ENCODE measurements at places on chromosomes 11 and 22.

GRCh38 chr11:102837156-102837555 lies 6.3 kb downstream of the MMP3 start:
- no peak for DNase-seq

DNA sequence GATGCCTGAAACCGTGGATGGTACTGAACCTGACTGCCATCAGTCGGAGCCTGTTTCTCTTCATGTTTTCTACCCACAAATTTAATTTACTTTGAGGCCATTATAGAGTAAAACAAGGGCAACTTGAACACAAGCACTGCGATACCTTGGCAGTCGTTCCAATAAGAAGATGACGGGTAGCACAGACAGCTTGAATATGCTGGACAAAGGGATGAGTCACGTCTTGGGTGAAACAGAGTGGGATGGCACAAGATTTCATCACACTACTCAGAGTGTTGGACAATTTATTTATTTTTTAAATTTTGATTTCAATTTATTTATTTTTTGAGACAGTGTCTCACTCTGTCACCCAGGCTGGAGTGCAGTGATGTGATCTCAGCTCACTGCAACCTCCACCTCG lies 5.7 kb downstream of the DIXDC1 start:
- no peak for DNase-seq

GRCh38 chr22:40491990-40492631 lies 121.7 kb downstream of the SGSM3 start:
- DNase-seq = no peak

- DNase-seq = no peak
Measured at GRCh38 chr11:66479394-66480116, 679 bp upstream of the DPP3 start.

- DNase-seq = no peak
Measured at GRCh38 chr11:88213406-88213805, 38.2 kb upstream of the RAB38 start.

DNA sequence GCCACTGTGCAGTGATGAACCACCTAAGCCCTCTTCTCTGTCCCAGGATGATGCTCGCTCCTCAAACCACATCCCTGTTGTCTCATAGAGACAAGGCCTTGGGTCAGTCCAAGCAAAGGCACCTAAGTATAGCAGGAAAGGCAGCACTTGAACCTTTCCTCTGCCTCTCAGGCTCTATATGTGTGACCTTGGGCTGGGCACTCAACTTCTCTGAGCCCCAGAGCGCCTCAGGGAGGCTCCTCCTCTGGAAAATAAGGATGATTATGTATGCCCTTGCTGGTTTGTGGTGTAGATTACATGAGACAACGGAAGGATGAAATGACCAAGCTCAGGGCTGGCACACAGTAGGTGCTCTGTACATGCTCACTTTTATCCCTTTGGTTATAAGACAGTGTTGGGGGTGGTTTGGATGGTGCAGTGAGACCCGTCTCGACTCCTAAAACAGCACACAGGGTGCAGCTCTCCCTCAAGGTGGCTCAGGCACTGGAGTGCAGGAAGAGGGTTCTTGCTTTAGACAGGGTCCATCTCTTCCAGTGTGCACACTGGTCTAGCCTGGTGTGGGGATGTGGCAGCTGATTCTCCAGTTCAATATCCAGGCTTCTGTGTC lies 40.2 kb upstream of the ACCSL start:
- no peak for DNase-seq

- DNase-seq = no peak
Measured at GRCh38 chr11:9796266-9796665, 132.4 kb downstream of the SWAP70 start.

- no peak for DNase-seq
Measured at GRCh38 chr11:64553554-64554201, 37.3 kb upstream of the SLC22A12 start.

DNA sequence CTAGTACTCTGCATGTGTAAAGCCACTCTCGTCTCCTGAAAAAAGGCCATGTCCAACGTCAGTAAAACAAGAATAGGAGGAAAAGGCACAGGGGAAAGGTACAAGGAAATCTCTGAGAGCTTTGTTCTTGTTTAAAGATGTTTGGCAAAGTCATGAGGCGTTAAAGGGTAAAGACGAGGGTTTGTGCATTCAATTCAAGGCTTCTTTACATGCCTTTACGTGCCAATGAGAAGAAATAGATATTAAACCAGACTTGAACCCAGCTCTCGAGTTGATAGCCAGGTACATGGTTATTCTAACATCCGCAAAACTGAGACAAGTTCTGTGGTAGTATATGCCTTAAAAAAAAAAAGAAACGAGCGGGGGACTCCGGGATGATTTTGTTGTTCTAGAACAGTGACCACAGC lies 704 bp upstream of the CFL1 start:
- DNase-seq = no peak

DNA sequence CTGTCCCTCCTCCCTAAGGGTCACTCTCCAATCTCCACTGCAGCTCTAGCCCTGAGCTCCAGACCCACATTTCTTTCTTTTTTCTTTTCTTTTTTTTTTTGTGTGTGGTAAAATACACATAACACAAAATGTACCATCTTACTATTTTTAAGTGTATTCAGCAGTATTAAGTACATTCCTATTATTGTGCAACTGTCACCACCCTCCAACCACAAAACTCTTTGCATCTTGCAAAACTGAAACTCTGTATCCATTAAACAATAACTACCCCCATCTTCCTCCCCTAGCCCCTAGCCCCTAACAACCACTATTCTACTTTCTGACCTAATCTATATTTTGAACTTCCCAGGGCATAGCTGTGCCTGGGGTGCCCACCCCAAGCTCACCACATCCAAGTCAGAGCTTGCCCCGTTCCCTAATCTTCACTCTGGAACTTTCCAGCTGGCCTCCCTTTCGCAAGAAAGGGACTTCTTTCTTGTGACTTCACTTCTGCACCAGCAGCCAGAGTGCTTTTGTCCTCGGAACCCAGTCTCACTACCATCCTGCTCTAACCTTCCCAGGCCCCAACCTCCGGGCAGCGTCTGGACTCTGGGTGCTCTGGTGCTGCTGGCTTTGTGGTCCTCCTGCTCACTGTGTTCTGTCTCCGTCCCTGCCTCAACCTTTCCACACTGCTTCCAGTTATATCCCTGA lies 30.7 kb downstream of the PARVG start:
- no peak for DNase-seq

- no peak for DNase-seq
Measured at GRCh38 chr22:27134315-27134701, 476.9 kb downstream of the MIAT start.

DNA sequence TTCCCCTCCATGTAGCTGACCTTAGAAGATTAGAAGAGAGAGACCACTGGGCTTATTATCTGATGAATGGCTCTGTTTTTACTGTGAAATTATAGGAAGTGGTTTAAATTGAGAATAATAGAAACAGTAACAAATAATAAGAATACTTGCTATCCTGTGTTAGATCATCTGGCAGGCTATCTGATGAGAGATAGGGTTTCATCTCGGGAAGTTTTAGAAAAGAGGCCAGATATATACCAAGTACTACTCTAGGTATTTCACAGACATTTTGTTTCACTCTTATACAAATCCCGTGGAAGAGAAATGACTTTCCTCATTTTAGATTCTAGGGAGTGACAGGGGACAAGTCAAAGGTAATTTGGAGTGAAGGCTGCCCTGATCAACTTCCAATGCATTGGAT lies 198.4 kb downstream of the MAML2 start:
- DNase-seq = no peak

- no peak for DNase-seq
Measured at GRCh38 chr11:33636104-33636503, 64.5 kb downstream of the C11orf91 start.

GRCh38 chr11:86117712-86118063 lies 48.8 kb upstream of the PICALM start:
- no peak for DNase-seq

DNA sequence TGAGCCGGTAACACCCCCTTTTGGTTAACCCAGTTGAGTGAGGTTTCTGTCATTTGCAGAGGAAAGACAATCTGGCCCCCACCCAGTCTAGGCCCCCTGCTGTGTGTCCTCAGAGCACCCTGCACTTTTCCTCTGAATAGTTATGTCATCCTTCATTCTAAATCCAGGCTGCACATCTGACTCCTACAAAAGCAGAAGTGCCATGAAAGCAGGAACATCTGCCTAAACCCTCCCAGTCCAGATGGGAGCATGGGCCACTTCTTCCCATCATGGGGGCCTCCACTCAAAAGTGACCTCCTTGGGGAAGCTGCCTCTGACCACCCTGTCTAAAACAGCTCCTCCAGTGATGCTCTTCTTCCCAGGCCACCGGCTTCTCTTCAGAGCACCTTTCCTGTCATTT lies 53.7 kb upstream of the HMGXB4 start:
- no peak for DNase-seq

GRCh38 chr11:129589190-129589860 lies 213.7 kb downstream of the BARX2 start:
- DNase-seq = no peak

- DNase-seq = no peak
Measured at GRCh38 chr11:15873501-15873900, 482.8 kb downstream of the SOX6 start.

DNA sequence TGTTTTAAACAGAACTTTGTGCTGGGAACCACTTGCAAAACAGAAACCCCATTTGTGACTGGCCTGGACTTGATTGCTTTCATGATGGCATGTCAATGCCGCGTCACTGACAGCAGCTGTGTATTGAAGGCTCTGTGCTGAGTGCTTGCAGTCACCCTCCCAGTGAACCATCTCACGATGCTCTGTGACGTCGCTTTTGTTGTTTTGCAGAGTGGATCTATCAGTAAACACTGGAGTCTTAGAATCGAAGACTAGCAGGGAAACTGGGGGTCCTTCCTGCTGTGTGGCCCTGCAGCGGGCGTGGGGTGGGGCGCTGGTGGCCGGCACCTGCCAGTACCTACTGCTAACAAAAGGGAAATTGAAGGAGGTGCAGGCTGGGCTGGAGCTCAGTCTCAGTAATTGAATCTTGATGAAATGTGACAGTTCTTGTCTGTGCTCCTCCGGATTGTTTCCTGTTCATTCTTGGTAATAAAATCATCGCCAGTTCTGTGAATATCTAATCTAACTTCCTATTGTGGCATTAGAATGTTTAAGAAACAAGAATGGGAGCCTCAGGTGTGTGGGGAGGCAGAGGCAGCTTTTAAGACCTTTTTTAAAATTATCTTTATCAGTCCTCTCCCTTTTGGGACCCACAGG lies 50.5 kb upstream of the PARVG start:
- no peak for DNase-seq

DNA sequence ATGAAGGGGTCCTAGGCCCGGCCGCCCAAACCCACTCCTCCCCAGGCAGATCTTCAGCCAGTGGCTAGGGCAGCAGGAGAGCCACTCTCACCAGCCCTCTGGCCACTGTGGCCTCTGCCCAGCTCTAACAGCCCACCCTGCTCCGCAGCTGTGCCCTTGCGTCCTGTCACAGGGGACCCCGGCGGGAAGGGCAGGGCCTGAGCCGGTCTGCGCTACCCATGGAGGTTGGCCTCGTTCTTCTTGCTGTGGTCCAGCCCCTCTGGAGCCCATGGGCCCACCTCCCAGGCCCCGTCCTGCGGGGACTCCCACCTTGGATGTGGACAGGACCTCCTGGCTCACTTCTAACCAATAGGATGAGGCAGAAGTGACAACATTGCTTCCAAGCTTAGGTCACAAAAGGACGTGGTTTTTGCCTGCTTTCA lies 38.3 kb upstream of the TH start:
- no peak for DNase-seq

DNA sequence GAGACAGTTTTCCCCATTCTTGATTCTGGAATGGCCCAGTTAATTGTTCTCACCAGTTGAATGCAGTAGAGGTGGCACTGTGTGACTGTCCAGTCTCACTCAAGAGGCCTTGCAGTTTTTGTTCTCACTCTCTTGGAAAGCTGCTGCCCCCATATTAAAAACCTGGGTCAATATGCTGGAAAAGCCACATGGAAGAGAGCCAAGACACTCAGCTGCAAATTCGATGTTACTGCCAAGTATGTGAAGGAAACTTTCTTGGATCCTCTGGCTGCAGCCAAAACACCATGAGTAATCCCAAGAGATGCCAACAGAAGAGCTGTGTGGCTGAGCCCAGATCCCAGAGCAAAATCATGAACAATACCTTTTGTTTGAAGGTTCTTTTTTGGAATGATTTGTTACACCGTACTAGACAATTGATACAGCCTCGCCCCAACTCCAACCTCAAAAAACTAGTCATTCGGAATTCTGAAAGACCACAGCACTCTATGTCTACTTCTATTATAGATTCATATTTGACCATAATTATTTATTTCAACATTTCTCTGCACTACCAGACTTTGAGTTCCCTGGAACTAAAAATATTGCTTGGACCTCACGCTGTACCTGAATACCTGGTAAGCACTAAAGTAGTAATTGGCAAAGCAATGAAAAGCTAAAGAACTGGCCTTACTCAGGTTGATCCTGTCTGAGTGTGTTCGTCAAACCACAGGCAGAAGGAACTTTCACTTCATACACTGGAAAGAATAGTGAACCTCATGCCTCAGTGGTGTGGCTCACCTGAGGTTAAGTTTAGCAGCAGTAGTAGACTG lies 378.8 kb downstream of the ETS1 start:
- no peak for DNase-seq

DNA sequence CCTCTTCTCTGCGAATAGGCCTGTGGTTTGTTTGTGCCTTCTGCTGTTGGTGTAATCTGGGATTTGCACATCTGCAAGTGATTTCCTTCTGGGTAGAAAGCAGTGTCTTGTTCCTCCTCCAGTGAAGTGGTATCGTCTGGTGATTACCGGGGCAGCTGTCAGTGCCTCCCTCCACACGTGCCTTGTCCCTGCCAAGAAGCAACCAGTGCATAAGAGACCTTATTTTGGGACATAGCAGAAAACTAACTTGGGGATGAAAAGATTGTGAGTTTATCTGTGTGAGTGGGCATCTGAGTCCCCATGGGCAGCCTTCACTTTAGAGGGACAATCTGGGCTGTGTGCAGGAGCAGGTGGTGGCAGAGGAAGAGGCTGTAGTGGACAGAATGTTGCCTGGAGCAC lies 71.5 kb upstream of the SORL1-AS1 start:
- no peak for DNase-seq

DNA sequence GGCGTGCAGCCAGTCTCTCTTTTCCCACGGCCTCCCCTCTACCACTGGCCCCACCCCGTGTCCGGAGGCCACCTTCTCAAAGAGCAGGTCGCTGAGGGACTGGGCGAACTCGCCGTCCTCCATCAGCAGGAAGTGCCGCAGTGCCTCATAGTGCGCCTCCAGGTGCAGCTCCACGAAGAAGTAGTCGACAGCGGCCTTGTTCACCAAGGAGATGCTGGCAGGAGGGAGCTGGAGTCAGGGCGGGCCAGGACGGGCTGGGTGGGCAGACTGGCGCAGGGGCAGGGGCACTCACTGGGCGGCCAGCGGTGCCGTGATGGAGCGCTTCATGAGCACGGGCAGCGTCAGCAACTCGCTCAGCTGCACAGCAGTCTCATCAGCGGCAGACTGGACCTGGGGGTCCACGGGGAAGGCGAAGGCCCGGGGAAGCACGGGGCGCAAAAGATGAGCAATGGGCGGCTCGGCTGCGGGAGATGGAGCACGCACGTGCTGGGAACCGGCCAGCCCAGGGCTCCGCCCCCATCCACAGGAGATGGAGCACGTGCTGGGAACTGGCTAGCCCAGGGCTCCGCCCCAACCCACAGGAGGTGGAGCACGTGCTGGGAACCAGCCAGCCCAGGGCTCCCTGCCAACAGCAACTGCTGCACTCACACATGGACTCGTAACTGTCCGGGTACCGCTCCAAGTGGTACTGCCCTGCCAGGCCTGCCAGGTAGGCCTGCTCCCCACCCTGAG lies 18.4 kb downstream of the SELENOO start:
- DNase-seq = no peak

- no peak for DNase-seq
Measured at GRCh38 chr22:43101306-43101705, 9.2 kb upstream of the BIK start.

- DNase-seq = no peak
Measured at GRCh38 chr11:133659538-133660201, 127.4 kb upstream of the OPCML start.

All from esophagus squamous epithelium (tissue), 5 donors.